BJ (cell line): ENCODE measurements at places on chromosomes 6 and 20.

DNA sequence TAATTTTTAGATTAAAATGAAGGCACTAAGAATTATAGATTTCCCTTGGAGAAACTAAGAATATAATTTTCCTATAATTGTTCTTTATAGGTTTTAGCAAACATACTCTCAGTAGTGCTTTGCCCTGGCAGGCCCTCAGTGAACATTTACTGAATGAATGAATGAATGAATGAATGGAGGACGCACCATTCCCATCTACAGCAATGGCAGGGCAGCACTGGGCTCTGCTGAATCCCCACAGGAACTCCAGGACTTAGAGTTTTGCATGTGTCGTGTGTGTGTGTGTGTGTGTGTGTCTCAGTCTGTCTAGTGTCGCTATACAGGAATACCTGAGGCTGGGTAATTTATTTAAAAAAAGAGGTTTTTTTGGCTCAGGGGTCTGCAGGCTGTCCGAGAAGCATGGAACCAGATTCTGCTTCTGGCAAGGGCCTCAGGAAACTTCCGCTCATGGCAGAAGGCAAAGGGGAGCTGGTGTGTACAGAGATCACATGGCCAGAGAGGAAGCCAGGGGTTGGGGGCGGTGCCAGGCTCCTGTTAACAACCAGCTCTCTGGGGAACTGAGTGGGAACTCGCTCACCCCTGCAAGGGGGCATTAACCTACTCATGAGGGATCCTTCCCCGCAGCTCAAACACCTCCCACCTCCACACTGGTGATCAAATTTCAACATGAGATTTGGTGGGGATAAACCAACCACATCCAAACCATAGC is 20.1 kb downstream of the RNASET2 start:
- no peak for DNase-seq

DNA sequence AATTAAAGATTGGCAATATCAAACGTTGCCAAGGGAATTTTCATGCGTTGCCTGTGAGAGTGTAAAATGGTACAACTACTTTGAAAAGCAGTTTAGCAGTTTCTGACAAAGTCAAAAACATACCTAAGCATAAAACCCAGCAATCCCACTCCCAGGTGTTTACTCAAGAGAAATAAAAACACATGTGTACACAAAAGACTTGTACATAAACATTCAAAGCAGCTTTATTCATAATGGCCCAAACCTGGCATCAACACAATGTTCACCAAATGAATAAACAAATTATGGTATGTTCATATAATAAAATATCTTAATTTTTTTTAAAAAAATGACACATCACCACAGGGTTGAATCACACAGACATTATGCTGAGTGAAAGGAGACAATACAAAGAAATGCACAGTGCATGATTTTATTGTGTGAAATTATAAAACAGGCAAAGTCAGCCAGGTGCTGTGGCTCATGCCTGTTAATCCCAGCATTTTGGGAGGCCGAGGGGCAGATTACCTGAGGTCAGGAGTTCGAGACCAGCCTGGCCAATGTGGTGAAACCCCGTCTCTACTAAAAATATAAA is 240.4 kb upstream of the MARCKS start:
- DNase-seq, result no peak

GRCh38 chr6:5093231-5094015 is 8.3 kb downstream of the PPP1R3G start:
- DNase-seq, result no peak

DNA sequence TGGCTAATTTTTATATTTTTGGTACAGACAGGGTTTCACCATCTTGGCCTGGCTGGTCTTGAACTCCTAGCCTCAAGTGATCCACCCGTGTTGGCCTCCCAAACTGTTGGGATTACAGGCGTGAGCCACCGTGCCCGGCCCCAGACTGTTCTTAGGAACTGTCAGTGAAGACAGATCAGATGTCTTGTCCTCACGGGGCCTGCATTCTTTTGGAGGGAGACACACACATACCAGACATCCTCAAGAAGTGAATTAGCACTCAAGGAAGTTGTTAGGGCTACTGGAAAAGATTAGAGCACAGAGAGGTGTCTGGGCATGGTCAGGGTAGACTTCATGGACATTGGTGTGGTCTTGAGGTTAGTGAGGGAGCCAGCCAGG is 10.3 kb upstream of the LPIN3 start:
- no peak for DNase-seq

DNA sequence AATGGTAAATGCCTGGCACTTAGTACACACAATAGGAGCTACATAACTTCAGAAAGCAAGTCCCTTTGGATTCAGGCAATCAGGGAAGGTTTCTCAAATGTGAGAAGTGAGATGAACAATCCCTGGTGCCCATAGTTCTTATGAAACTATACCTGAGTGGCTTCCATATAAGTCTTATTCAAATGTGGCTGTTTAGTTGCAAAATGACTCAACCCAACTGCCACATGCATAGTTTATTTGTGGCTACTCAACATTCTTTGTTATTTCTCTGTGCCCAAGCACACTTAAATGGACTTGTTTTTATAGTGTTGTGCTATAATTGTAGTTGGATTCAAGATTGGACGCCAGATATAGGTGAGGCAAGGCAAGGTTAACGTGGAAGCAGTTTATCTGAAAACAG is 93.7 kb upstream of the ATXN1 start:
- no peak for DNase-seq

DNA sequence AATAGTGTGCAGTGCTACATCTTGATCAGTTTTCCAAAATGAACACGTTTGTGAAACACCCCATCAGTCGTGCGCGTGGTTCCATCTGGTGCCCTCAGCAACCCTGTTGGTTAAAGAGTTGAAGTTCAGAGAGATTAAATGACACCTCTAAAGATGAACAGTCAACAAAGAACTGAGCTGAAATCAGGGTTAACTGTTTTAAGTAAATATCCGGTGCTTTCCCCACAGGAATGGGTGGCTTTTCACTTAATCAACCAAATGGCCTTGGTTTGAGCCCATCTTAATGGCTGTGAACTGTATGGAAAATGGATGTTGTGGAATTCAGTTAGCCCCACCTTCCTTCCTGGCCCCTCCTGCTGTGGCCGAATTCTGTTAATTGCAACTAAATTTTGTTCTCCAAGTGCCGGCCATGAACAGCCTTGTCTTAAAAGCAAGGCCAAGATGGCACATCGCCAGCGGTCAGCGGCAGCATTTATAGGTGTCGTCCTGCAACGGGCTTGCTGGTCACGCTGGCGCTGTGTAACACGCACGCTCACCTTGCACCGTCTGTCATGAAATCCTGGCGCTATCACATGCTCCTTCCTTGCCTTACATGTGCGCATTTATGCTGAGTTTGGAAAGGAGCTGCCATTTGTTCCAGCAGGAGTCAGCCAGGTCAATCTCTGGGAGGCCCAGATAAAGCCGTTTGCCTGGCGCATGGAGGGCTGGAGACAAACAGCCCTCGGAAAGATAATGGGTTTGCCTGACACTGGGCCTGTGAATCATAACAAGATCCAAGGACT is 164.5 kb downstream of the ERMARD start:
- no peak for DNase-seq

DNA sequence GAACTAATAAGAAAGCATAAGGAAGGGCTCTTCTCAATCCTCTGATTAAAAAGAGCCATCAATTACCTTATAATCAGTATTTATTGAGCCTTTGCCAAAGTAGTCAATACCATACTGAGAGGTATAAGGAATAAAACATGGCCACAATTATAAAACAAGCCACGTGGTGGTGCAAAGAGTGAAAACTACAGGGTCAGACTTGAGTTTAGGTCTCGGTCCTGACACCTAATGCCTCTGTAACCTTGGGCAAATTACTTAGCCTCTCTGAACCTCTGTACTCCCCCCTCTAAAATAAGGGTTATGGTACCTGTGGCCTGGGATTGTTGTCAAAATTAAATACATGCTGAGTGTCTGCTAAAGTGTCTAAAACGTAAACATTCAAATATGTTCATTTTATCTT is 11.8 kb downstream of the TRIM10 start:
- DNase-seq, result no peak

- no peak for DNase-seq
Observed at GRCh38 chr6:107460083-107460631, 793 bp upstream of the PDSS2 start.
